ENCODE measurements at places on chromosomes 11 and 22.

DNA sequence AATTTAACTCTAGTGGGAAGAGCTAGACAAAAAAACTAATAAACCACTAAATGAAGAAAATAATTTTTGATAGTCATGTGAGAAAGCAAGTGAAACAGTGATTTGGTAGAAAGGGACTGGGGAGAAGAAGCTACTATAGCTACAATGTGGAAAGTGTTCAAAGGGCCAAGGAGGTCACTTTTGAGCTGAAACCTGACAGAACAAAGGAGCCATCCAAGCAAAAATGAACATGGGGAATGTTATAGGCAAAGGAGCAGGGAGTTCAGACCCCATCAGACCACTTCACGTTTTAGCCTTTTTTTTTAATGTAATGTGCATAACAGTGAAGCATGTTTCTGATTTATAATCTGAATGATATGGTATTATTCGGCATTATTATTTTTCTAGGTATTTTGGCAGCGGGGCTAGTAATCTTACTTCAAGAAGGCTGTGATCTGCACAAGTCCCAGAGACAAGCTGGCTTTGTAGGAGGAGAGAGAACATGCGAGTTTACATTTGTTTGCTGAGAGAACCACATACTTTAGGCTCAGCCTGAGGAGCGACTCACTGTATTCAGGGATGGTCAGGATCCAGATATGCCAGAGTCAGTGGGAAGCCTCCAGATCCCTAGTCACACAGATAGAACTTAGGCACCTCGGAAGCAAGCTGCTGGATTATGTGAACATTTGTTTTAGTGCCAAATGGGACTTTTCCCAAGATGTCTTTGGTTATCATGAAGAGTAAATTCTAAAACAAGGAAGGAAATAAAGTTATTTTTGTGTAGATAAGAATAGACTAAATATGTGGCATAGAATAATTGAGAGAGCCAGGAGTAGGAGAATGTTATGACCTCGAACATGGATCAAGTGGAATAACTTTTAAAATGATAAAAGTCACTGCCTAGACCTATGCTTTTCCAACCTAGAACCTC, 118.6 kb downstream of the TRIM44 start:
- no peak for DNase-seq

- DNase-seq: no peak
These were observed 4.1 kb downstream of the WNT7B start for GRCh38 chr22:45972889-45973253.

- no peak for DNase-seq
These were observed 50.2 kb downstream of the AP2A2 start for GRCh38 chr11:975827-976226.

DNA sequence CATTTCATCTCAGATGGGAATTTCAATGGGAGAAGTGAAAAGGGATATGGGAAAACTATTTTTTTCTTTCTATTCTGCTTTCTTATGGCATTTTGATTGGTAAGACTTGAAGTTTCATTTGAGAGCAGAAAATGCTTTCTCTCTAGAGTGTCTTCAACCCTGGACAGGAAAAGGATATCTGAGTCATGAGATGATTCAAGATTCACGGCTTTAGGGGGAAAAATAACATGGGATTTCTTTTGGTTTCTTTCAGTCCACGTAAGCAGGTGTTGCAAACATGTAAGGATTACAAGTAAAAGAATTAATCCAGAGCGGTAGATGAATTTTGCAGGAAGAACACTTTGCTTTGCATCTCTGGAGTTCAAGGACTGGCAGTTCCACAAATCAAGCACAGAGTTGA, 1001.0 kb upstream of the TENM4 start:
- DNase-seq: no peak

DNA sequence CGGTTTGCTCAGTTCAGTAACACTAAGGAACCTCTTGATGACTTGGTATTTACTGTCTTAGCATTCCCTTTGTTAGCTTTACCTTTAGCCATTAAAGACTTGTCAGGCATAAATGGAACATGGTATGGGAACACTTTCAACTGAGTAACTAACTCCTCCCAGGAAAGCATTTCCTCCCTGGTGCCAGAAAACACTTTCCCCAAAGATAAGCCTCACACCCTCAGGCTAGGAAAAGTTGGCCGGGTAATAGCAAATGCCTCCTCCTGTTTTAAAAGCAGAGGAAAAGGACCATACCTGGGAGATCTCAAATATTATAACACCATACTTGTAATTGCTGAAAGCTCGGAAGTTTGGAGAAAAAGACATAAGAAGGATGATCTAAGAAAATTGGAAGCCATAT, 12.0 kb downstream of the KCNJ11 start:
- no peak for DNase-seq

DNA sequence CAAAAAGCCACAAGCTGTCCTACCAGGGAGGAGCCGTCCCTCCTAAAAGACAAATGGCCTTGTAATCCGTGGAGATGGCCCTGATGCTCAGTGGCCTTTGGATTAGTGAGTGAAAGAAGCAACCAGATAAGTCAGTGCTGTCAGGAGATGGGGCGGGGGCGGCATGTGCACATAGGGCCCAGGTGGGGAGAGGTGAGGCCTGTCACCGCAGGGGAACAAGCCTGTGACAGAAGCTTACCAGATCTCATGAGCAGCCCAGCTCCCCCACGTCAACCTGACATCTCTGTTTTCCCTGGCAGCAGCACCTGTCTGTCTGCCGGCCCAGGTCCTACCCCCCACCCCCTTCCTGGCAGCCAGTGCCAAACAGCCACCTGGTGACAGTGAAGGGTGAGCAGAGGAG, 162.6 kb downstream of the BUD13 start:
- no peak for DNase-seq

- DNase-seq: no peak
These were observed 311.3 kb downstream of the C11orf87 start for GRCh38 chr11:109733245-109733644.

DNA sequence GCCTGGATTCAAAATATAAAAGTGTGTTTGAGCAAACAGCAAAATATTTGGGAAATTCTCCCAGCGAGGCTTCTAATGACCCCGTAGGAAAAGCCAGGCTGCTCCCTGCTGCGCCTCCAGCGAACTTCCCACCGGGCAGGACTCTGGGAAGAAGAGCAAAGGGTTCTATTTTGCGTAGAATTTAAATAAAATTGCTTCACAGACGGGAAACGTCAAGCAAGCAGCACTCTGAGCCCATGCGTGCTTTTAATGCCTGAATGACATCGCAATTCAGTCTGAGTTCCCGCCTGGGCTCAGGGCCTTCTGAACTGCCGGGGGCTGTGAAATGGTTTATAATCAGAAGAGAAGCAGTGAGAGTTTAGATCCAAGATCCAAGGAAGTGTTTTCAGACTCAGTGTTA, 775.1 kb downstream of the BRD1 start:
- DNase-seq: no peak

DNA sequence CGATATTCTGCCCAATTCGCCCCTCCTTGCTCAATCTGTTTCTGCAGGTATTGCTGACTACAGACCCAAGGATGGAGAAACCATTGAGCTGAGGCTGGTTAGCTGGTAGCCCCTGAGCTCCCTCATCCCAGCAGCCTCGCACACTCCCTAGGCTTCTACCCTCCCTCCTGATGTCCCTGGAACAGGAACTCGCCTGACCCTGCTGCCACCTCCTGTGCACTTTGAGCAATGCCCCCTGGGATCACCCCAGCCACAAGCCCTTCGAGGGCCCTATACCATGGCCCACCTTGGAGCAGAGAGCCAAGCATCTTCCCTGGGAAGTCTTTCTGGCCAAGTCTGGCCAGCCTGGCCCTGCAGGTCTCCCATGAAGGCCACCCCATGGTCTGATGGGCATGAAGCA, 9.2 kb upstream of the SLC35E4 start:
- DNase-seq: no peak

DNA sequence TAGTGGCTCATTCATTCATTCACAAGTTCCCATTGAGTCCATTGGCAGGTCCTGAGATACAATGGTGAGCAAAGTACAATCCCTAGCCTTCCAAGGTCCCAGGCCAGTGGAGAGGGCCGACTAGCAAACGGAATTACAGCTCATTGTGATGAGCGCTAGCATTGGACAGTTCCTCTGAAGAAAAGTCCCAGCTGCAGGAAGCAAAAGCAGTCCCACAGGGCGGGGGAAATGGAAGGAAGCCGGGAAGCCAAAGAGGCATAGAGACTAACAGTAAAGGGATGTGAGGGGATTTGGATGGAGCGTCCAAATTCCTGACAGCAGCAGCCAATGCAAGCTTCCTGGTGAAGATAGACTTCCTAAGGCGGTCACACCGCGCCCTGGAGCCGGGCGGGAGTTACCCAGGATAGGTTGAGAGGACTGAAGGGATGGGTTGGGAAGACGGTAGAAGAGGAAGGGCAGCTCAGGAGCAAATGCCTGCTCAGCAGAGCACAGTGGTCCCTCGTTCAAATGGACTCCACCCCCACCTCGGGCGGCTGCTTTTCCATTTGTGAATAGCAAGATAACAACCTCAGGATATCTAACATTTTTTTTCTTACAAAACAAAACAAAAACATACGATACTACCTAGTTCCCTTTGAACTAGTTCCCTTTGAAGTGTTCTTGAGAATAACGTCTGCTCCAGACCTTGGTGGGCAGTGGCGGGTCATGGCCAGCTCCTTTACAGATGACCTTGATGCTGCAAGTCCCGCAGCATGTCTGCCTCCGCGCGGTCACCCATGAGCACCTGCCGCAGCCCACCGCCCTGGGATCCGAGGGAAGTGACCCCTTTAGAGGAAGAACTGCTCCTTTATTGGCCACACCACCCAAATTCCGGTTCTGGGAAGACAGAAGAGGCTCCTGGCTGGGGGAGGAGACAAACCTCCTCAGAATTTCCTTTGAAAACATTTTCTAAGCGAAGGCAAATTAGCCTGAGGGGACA, 132.9 kb downstream of the RASSF10 start:
- no peak for DNase-seq

DNA sequence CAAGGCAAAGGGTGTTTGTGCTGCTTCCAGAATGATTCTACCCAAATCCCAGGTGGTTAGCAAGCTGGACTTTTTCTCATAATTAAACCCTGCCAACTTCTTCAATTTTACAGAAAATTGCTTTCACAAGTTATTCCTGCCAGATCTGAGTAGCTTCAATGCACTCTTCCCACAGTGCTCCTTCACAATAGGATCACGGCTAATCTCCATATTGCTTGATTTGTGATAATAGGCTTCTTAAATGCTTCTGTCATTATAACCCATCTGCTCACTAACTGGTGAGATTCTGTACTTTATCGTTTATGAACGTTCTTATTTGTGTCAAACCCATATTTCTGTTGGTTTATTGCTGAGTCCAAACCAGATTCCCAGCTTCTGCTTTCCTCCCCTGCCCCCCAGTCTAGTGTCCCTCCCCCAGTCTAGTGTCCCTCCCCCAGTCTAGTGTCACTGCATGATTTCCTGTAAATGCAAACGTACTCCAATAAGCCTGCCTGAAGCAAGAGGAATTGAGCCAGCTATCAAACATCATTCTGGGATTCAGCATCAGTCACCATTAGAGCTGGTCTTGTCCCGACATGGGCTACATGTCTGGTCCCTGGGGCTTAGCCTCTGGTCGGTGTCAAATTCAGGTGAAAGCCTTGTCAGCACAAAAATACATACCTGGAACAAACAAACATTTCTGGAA, 14.0 kb downstream of the MMP3 start:
- no peak for DNase-seq

- DNase-seq: peak; percentile 37
These were observed 1.0 kb upstream of the NPAS4 start for GRCh38 chr11:66419825-66420224.

GRCh38 chr11:32549611-32550187, 33.9 kb upstream of the EIF3M start:
- no peak for DNase-seq

GRCh38 chr11:9506489-9507276, 45.9 kb downstream of the ZNF143 start:
- peak; percentile 74 for DNase-seq

DNA sequence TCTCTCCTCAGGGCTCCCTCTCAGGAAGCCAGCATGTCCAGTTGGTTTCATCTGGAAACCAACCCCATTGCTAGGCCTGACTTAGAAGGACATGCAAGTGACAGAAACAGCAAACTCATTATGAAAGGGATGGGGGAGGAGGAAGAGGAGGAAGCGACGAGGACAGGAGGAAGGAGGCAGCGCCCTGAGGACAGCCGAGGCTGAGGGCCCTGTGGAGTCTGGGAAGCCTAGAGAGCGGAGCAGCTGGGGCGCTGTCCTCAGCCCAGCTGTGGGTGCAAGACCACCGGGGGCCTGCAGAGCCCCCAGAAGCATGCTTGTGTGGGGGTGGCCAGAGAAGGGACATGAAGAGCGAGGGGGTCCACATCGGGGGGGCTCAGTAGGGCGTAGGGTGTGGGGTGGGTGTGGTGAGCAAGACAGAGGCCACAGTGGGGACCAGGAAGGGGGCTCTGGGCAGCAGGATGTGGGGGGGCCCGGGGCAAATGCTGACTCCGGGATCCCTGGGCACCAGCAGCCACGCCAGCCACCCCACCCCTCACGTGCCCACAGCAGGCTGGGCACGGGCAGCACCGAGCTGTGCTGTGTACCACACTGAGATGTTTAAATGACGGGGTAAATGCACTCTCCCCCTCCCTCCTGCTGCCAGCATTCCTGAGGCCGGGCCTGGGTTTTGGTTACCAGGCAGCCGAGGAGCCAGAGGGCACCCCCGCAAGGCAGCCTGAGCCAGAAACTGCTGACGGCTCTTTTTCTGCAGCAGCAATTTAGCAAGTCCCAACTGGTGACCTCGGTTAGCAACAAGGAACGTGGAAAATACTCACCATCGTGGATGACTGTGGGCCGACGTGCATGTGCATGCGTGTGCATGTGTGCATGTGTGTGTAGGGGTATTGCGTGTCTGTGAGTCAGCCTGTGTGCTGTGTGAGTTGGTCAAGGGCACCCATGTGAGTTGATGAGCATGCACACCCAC, 82.7 kb upstream of the LINC01488 start:
- no peak for DNase-seq

GRCh38 chr11:131677828-131678470, 307.5 kb downstream of the NTM start:
- DNase-seq: no peak

DNA sequence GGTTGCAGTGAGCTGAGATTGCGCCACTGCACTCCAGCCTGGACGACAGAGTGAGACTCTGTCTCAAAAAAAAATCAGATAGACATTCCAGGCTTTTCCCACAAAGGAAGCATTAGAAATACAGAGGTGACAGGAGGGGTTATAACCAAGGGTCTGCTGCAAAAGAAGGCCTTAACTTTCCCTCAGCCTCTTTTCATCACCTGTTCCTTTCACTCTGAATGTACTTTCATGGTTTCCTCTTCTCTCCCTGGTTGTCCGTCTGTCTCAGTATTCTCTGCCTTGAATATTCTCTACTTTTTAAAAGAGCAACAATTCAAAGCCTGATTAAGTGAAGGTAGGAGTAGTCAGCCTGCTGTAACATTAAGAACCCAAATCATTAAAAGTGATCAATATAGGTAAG, 50.2 kb downstream of the CELF1 start:
- no peak for DNase-seq

- peak; percentile 14 for DNase-seq
These were observed 2.7 kb downstream of the CRYBB3 start for GRCh38 chr22:25202290-25202921.

- DNase-seq: no peak
These were observed 61.2 kb downstream of the CD82 start for GRCh38 chr11:44626645-44627044.

DNA sequence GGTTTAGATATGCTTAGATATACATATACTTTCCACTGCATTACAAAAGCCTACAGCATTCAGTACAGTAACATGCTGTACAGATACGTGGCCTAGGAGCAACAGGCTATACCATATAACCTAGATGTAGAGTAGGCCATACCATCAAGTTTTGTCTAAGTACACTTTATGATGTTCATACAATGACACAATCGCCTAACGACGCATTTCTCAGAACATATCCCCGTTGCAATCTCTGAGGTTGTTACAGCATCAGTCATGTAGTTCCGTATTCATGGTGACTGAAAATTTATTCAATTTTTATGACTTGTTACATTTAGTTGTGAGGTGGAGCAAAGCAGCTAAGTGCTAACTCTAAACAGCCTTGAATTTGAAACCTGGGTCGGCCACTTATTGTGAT, 6.7 kb downstream of the ZBTB44 start:
- no peak for DNase-seq
